ENCODE measurements at places on chromosomes 11 and 22.

DNA sequence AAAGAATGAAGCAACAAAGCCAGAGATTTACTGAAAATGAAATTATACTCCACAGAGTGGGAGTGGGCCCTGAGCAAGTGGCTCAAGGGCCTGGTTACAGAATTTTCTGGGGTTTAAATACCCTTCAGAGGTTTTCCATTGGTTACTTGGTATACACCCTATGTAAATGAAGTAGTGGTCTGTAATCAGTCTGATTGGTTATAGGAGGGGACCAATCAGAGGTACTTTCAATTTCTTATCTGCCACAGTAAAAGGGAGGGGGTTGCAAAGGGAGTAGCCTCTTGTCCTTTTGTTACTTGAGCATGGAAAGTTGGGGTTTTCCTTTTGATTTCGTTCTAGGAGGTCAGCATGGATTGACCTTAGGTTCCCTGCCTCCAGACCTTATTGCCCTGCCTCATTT is 63.5 kb downstream of the ATM start:
- DNase-seq = no peak

DNA sequence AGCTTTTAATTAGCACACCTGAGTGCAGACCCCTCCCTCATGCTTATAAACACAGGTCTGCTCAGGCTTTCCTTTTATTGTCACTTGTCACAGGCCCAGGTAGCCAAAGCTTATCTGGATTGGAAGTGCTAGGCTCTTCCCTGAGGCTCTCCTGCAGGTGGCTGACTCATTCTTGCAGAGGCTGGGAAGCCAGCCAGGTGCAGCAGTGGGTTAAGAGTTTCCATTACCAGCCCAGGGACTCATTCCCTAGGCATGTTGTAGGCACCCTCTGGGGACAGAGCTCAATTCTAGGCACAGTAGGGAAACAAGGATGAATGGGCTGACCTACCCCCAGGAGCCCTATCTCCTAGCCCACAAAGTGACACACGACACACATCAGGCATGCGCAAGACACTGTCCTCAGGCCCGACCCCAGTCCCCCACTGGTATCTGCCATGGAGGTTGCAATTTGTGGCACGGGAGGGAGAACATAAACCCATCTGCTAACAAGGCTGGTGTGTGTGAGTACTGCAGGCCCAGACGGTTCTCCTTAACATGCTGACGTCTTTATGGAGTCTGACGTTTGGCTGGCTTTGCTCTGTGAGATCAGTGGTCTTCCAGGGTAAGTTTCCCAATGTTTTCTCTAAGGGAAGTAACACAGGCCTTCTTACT is 94.2 kb downstream of the ABTB2 start:
- peak; percentile 82 for DNase-seq

GRCh38 chr22:38313384-38313955 is 3.8 kb downstream of the CSNK1E start:
- no peak for DNase-seq

- no peak for DNase-seq
Observed at GRCh38 chr11:99176430-99176829, 155.7 kb downstream of the CNTN5 start.
